ENCODE measurements at places on chromosomes 6 and 20. TPM values are rescaled to one million over a fixed set of nuclear protein-coding genes. Genes with fewer than 3 reads are reported as not detected.

- DNase-seq: no peak
These were observed 801 bp downstream of the SRC start for GRCh38 chr20:37346535-37347346.

DNA sequence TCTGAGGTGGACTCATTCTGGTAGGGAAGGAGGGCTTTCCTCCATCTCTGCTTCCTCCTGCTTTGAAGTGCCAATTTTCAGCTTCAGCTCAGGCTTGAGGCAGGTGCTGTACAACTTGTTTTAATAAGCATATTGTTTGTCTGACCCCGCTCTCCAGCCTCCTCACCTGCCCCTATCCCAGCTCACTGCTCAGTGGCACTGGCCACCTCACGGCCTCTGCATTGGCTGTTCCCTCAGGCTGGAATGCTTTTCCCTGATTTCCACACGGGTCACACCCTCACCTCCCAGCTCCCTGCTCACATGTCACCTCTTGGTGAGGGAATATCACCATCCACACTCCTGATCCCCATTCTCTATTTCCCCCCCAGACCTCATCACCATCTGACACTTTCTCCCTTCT is 14.3 kb downstream of the AARS2 start:
- no peak for DNase-seq

DNA sequence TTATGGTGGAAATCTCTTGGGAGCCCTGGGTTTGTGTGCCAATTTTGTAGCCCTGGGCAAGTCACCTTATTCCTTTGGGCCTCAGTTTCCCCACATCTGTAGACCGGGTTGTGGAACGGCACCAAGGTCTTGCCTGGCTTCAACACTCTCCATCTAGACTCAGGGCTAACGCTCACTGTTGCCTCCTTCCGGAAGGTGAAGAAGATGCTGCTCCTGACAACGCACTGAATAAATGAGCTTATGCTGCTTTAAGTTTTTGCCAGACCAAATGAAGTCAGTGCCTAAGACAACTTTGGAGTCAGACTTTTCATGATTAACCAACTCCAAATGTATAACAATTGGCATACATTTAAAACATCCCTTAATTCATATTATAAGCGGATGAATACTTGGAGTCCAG is 53.1 kb downstream of the PSMG4 start:
- no peak for DNase-seq

- peak; percentile 94 for DNase-seq
These were observed 87.1 kb downstream of the TRMT6 start for GRCh38 chr20:5863040-5863833.

DNA sequence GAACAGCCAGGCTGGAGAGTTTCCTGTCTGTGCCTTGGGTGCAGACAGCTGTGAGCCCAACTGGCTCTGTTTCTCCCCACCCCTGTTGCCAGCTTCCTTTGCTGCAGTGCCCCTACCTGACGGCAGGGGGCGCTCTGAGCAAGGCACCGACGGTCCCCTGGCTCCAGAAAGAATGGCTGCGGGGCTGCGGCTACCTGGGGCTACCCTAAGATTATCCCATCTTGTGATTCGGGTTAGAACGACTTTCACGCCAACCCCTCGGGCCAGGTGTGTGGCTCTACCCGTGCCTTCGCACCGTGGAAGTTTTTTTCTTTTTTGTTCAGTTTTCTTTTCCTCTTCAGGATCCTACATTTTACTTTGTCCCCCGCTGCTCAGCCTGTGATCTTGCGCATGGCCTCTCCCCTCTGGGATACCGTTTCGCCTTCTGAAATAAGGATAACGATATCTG is 33.4 kb upstream of the AAR2 start:
- peak; percentile 57 for DNase-seq

GRCh38 chr6:27867051-27867944 is 44.9 kb downstream of the OR2B2 start:
- DNase-seq: peak; percentile 94

- DNase-seq: no peak
These were observed 517 bp downstream of the ACTL10 start for GRCh38 chr20:33667245-33667675.

DNA sequence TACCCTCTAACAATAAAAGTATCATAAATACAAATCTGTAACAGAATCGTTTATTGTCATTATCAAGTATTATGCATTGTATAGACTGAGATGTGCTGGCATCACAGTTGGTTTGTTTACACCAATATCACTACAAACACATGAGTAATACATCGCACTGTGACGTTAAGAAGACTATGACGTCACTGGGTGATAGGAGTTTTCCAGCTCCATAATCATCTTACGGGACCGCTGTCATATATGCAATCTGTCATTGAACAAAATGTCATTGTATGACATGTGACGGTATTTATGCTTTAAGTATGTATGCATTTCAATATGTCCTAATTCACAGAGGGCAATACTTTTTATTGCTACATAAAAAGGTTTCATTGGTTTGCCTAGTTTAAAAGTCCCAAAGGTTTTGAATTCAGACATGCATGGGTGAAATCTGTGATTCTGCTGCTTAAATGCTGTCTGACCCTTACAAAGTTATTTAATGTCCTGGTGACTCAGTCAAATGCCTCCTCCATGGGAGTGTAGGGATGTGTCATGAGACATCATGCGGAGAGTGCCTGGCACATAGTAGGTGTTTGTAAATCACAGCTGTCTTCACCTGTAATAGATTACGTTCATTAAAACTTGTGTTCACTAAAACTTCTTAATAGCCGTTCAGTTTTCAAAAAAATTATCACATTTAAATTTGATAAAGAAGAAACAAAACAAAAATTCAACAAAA is 160.7 kb upstream of the PDE10A start:
- no peak for DNase-seq

DNA sequence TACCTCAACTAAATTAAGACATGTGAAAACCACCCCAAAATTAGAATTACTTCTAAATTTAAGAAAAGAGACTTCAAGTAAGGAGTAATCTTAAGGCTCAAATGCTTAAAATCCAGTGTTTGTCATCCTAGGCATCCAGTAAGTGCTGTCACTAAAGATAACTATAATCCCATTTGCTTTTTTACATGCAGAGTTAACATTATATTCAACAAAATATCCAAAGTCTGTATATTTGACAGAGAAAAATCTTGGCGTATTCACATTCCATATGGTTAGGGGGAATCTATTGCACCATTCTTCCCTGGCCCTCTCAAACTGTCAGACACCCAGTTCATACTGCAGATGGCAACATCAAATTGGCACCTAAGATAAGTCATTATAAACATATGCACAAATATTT is 17.4 kb downstream of the MTFR2 start:
- DNase-seq: no peak

GRCh38 chr6:7727946-7728854 is 2.3 kb downstream of the BMP6 start:
- no peak for DNase-seq

DNA sequence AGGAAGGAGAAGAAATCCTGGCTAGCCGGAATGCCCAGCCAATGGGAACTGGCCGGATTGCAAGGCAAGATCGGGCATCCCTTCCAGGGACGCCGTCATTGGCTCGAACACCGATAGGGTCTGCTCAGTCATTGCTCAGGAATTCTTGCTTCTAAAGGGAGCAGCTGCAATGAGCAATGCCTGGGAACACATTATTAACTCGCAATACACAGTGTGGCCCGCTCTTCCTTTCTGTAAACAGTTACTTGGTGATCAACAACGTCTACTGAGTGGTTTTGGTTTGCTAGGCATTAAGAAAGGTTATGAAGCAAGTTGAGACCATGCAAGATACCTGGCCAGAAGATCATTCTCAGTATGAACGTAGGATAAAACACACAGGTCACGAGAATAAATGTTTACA is 165.4 kb upstream of the CITED2 start:
- peak; percentile 90 for DNase-seq

- peak; percentile 72 for DNase-seq
These were observed 4.6 kb upstream of the OSER1 start for GRCh38 chr20:44215125-44215524.

DNA sequence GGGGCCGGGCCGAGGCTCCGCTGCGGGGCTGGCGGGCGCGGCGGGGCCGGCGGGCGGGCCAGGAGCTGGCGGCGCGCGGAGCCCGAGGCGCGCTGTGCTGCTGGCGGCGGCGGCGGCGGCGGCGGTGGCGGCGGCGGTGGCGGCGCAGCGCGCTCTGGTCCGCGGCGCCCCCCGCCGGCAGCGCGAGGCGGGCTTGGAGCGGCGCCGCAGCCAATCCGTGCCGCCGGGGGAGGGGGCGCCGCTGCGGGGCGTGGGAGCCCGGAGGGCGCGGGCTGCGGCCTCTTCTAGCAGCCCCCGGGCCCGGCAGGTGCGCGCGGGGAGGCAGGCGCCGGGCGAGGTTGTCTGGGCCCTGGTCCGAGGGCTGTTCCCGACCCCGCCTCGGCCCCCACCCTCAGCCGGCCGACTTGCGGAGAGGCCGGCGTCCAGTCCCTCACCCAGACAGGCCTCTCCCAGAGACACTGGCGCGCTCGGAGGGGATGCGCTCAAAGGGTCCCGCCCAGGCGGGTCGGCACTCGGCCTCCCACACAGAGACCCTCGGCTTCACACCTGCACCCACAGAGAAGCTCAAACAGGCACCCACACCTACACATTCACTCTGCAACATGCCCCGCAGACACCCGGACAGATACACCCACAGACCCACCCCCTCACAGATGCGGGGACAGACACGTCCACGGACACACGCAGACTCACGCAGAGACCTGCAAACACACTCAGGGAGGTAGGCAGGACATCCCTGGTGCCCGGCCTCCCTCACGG is at the start of gene RIMS4:
RIMS4 (minus strand) TSS at position 156 of the 759 bp plus-strand sequence. CDS start 275 bp downstream, outside the sequence.
- no peak for DNase-seq

DNA sequence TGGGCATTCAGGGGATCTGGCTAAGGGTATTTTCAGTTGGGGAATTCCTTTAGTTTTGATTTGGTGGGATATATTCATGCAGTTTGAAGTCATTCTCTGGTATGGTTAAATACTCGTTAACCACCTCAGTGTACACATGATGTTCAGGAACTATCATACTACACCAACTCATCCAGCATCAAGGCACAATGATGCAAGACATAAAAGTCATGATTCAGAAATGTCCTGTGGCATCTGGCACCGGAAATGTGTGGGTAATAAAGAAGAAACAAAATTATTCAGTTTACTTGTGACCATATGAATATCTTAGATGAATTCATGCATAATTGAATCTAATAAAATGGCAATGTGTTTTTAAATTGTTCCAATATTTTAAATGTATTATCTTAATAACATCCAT is 129.0 kb upstream of the BMP5 start:
- peak; percentile 57 for DNase-seq

GRCh38 chr20:42494290-42494689 is 695.4 kb downstream of the PTPRT start:
- no peak for DNase-seq

- peak; percentile 17 for DNase-seq
These were observed 39.9 kb downstream of the SLC52A3 start for GRCh38 chr20:728256-728944.

DNA sequence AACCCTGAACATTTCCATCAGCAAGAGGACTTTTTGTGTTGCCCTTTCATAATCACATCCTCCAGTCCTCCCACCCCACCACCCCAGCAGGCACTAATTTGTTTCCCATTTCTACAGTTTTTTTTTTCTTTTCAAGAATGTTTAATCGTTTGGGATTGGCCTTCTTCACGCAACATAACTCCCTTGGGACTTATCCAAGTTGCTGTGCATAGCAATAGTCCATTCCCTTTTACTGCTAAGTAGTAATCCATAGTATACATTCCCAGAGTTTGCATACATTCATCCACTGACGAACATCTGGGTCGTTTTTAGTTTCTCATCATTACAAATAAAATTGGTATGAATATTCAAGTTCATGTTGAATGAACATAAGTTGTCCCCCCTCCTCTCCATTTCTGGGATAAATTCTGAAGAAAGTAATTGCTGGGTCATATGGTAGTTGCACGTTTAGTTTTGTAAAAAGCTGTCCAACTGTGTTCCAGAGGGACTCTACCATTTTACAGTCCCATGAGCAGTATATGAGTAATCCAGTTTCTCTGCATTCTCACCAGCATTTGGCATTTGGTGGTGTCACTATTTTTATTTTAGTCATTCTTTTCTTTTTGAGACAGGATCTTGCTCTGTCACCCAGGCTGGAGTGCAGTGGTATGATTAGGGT is 90.8 kb downstream of the DOK5 start:
- DNase-seq: no peak

GRCh38 chr20:61869750-61870507 is 195.8 kb downstream of the TAF4 start:
- DNase-seq: no peak

DNA sequence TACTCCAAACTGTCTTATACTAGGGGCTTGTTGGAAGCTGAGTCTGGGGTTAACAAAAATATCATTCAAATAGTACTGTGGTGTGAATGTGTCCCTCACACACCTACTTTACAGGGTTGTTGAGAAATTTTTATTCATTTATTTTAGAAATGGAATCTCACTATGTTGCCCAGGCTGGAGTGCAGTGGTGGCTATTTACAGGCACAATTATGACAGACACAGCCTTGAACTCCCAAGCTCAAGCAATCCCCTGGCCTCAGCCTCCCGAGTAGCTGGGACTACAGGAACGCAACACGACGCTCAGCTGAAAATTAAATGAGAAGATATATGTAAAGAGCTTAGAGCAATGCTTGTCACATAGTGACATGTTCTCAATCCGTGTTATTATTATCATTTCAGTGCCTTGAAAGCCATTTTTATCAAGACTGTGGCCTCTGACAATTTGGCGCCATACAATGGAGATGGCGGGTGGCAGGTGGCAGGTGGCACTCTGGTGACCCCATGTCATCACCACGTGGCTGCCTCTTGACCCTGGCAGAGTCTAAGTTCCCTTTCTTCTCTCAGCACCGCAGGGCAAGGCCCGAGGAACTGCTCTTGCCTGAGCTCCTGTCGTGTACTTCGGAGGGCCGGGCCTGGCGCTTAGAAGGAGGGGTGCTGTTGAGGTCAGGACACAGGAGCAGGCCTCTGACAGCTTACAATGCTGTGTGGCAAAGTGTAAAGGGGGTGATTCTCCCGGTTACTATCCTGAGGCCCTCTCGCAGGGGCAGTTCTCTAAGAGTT is 64.5 kb downstream of the STX11 start:
- DNase-seq: no peak

- no peak for DNase-seq
These were observed 59.3 kb downstream of the UBE3D start for GRCh38 chr6:83006270-83006905.

DNA sequence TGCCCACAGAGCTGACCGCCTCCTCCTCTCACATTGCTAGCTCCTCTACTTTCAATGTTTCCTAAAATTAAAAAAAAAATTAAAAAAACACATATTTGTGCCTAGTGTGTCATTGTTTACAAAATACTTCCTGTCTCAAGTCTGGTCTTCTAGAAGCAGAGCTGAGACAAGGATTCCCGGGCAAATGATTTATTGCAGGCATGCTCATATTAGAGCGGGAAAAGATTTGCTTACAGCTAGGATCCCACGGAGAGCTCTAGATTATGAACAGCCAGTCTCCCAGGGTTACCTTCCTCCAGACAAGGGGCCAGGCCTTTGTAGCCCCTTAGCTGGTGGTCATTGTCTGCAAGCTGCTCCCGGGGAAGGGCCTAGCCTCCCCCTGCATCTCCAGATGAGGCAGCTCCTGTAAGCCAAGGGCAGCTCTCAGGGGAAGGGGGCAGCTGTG is 9.4 kb downstream of the PACSIN1 start:
- DNase-seq: no peak

Gene ZNF337
- total RNA-seq: 12.3 TPM

Gene C6orf141
- 0.60 TPM for total RNA-seq

Gene WFDC12
- total RNA-seq: not detected

Gene BPIFA2
- total RNA-seq: not detected

Gene LYRM2
- 24.5 TPM for total RNA-seq

Gene PLG
- total RNA-seq: not detected

Gene POU5F1
- 0.36 TPM for total RNA-seq

Gene BIRC7
- not detected for total RNA-seq

Gene PTK6
- total RNA-seq: 0.48 TPM

Gene TMEM151B
- total RNA-seq: not detected

Gene ACAT2
- 58.4 TPM for total RNA-seq

Gene HLA-DRB1
- total RNA-seq: 5.5 TPM

Gene HTR1B
- total RNA-seq: 0.68 TPM

Gene GNRH2
- not detected for total RNA-seq
